ENCODE measurements at places on chromosomes 7 and 10. TPM values are rescaled to one million over a fixed set of nuclear protein-coding genes. Genes with fewer than 3 reads are reported as not detected.

Gene CPA2
- total RNA-seq = not detected

Gene DBNL
- 153 TPM for total RNA-seq

- DNase-seq = no peak
- peaks cover 35% of the 10 kb centered on the region for H3K4me1 ChIP-seq
- H3K4me3 ChIP-seq = no peak overlapping the region
- H3K27me3 ChIP-seq = no peaks in the 10 kb centered on the region
These were observed 4.1 kb downstream of the SSBP1 start for GRCh38 chr7:141742229-141742628.

GRCh38 chr7:69192134-69192533 lies 406.1 kb upstream of the AUTS2 start:
- H3K36me3 ChIP-seq = no peaks in the 10 kb centered on the region
- H3K27me3 ChIP-seq = no peaks in the 10 kb centered on the region
- no peak for DNase-seq
- H3K4me3 ChIP-seq = no peak overlapping the region

GRCh38 chr10:85548034-85548433 lies 818.6 kb downstream of the GRID1 start:
- DNase-seq = no peak
- H3K4me1 ChIP-seq = no peaks in the 10 kb centered on the region
- no peak overlapping the region for H3K4me3 ChIP-seq
- H3K27ac ChIP-seq = no peak overlapping the region
- H3K27me3 ChIP-seq = peaks cover 11% of the 10 kb centered on the region
- H3K36me3 ChIP-seq = no peaks in the 10 kb centered on the region

DNA sequence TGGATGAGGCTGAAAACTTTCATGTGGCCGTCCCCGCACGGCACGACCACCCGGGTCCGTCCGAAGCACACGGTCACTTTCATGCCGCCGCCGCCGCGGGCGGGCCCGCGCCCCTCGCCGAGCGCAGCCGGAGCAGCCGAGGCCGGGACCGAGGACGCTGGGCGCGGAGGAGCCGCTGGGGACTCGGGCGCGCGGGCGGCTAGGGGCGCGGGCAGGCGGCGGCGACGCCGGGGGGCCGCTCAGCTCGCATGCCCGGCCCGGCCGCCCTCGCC lies 247 bp downstream of the PARD3 start:
- no peak overlapping the region for H3K27ac ChIP-seq
- peaks cover 6% of the 10 kb centered on the region for H3K4me1 ChIP-seq
- H3K4me3 ChIP-seq = no peak overlapping the region
- no peaks in the 10 kb centered on the region for H3K36me3 ChIP-seq
- no peak for DNase-seq

Gene STK32C
- total RNA-seq = 15.9 TPM

Gene PIP
- not detected for total RNA-seq

All from activated CD8-positive, alpha-beta memory T cell treated with anti-CD3 and anti-CD28 coated beads, Interleukin-2, amount 10 ng/mL, durations not matched to agents 7 days and 5 days (primary cell).